ENCODE measurements at places on chromosomes 5 and 9.

DNA sequence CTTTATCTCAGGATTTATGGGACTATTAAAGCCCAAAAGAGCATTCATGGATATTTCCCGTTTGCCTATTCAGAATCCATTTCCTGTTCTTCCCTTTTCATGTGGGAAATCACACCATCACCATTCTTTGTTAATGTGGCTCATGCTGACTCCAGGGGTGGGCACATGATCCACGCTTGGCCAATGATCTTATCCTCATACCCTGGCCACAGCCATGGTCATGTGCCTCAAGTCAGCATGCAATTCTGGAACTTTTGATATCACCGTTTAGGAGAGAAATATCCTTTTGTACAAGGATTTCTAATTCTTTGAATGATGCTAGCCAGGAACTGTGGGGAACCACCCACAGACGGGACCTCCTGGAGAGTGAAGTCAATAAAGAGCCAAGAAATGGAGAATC, 272.2 kb downstream of the PRELID2 start:
- DNase-seq: no peak

- DNase-seq: no peak
Measured at GRCh38 chr5:94254214-94254613, 364.2 kb downstream of the KIAA0825 start.

GRCh38 chr9:107049046-107049802, 186.3 kb downstream of the ZNF462 start:
- DNase-seq: no peak

DNA sequence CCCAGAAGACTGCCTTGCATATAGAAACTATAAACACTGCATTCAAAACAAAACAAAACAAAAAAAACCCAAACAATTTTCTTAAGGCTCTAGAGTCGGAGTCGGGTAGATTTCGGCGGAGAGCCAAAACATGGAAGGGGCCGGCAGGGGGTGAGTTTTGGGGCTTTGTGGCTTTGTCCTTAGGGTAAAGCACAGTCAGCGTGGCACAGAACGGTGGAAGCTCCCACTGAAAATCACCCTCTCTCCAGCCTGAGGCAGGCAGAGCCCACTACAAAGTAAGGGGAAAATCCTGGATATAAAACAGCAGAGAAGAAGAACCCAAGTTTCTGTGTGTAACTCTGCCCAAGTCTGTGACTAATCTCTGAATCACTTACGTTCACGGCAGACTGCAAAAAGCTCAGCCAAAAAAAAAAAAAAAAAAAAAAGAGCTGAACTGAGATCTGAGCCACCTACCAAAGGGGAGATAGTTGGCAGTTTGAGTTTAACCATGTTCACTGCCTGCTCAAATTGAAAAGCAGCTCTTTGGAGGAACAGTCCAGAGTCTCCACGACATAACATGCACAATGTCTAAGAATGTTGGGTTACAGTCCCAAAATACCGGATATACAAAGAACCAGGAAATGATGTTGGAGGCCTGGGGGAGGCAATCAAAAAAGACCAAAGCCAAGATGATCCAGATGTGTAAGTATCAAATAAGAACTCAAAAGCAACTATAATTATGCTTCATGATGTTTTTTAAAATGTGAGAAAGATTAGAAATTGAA, 26.6 kb upstream of the OR2K2 start:
- no peak for DNase-seq

DNA sequence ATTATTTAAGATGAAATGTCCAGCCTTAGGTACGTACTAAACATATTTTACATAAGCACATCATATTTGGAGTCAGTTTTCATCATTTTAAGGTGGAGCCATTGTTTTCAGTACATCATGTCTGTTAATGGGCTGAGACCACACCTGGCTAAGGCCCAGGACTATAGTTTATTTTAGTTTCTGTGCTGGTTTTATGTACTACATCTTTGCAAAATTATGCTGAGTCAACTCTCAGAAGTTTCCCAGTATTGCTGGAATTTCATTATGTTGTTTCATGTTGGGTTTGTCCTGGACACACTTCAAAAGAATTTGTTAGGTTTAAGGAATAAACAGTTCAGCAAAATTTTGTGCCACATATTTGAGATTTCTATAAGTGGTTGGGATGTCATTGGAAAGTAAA, 171.2 kb downstream of the CCDC171 start:
- DNase-seq: no peak

GRCh38 chr5:53601570-53601969, 41.1 kb downstream of the NDUFS4 start:
- no peak for DNase-seq

- DNase-seq: no peak
Measured at GRCh38 chr5:37568018-37568753, 189.1 kb downstream of the WDR70 start.

DNA sequence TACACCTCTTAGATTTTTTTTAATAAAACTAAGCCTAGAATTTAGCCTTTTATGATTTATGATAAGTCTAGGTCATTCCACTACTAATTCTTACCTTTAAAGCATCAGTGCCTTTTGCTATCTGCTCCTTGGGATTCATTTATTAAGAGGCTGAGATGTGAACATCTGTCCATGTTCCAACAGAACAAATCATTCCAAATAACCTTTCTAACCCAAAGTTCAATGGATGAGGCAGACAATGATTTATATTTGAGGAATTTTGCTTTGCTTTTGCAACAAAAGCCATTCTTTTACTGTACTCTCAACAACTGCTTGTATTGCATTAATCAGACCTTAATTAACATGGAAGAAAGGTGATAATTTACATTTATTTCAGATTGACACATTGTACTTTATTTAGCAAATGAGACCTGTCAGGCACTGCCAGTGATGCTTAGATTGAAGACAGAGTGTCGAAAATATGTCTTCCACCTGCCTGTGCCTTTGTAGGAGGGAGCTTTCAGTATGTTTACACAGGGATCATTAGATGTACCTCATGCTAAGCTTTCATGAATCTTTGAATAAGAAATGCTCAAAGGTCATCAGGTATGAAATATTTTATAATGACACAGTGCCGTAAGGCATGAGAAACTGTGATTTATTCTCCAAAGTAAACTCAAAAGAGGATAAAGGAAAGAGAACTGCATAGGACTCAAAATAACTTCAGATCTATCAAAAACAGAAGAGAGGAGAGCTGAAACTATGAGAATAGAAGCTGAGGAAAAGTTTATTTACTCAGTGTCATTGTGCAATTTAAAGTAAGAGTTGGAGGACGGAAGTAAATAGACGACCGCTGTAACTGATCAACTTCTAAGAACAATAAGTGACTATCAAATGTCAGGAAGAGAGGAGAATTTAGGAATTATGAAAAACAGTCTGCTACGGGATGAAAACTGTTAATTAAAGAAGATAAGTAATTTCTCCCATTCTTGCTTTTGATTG, 36.7 kb upstream of the IZUMO3 start:
- no peak for DNase-seq

DNA sequence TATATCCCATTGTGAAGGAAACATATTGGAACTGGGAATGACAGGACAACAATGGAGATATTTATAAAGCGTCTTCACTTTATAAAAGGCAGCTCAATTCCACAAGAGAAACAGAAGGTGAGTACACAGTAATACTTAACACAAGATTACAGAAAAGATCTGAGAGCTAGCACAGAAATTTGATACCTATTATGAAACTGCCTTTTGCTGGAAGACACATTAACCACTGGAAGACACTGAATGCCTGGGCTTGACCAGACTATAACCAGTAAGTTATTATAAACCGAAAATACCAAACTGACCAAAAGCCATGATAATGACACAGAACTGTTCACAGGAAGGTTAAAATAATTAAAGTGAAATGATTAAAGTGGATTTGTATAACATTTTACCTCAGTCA, 195.4 kb downstream of the NR2F1-AS1 start:
- no peak for DNase-seq

GRCh38 chr5:144416196-144416595, 245.5 kb downstream of the KCTD16 start:
- no peak for DNase-seq

- peak; percentile 65 for DNase-seq
Measured at GRCh38 chr5:107294211-107294550, 376.6 kb downstream of the EFNA5 start.

GRCh38 chr9:74985041-74985440, 32.3 kb upstream of the C9orf40 start:
- DNase-seq: no peak

- DNase-seq: no peak
Measured at GRCh38 chr9:136765041-136765440, 723 bp upstream of the LCN15 start.

DNA sequence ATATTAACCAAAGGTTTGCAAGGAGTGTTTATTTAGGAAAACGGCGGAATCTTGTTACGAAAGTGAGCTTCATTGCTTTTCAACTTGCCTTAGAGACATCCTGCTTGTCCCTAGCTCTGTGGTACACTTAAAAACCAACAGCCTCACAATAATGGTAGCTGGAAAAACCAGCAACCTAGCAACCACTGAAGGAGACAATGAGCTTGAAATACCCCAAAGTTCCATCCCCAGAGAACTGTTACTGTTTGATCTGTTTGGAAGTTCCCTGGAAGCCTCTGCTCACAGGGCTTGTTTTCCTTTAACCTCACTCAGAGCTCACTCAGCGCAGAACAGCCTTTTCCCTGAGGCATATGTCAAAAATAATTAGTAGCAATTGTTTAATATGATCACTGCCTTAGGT, 43.2 kb downstream of the SH3TC2 start:
- no peak for DNase-seq

GRCh38 chr5:180599590-180599914, 8.3 kb upstream of the SCGB3A1 start:
- no peak for DNase-seq

DNA sequence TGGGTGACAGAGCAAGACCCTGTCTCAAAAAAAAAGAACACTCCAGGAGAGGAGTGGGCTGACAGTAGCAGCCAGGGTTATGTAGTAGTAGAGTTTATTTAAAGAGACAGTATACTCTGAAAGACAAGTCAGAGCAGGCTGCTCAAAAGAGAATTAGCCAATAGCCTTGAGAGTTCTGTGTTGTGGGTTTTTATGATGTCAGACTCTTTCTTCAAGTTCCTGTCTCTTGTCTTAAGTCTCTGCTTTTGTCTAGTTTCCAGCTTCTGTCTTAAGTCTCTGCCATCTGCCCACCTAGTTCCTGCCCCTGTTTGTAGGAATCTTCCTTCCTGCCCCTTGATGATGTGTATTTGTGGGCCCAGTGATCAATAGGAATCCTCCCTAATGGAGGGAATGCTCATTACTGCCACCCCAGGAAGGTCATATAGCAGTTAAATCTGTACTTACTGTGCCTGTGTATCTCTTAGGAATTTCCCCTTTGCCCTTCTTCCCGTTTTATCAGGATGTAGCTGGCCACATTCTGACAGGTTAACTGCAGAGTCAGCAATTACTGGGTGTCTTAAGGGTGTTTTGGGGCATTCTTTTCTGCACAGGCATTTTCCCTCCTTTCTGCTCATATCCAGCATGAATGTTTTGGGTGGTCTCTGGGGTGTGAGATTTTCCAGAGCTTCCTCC, 580.5 kb upstream of the SGCD start:
- no peak for DNase-seq

GRCh38 chr9:14030375-14031059, 283.4 kb downstream of the NFIB start:
- no peak for DNase-seq

GRCh38 chr9:122347348-122348287, 23.2 kb upstream of the PTGS1 start:
- no peak for DNase-seq

GRCh38 chr9:91303741-91304415, 57.8 kb downstream of the AUH start:
- no peak for DNase-seq

DNA sequence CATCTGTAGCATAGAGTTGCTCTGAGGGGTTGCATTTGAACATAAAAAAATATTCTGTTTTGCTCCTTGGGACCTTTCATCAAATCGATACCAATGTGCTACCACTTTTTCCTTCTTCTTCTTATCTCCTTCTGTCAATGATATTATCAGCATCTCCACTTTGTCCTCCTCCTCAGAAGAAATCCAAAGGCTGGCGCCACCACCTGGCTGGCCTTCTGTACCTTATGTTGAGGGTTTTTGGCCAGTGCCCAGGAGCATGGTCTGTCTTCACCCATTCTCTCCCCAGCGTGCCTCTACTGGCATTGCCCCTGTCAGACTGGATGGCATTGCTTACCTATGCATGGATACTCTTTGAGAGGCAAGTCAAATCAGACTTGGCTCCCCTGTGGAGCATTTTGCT, 167.2 kb downstream of the CFAP90 start:
- no peak for DNase-seq

DNA sequence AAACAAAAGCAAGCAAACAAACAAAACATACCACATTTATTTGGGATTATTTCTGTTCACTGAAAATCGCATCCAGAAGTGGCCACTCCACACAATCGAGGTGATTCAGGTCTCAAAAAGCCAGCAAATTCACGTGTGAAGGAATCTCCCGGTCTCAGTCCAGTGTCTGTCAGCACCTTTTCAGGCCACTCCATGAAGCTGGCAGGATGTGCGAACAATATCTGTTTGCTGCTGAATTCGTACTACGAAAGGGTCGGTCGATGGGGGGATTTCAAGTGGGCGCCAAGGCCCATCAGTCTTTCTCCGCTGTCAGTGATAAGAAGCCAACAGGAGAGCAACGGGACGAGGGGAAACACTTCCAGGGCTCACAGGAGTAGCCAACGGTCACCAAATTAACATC, 505.1 kb downstream of the IRX1 start:
- DNase-seq: no peak

DNA sequence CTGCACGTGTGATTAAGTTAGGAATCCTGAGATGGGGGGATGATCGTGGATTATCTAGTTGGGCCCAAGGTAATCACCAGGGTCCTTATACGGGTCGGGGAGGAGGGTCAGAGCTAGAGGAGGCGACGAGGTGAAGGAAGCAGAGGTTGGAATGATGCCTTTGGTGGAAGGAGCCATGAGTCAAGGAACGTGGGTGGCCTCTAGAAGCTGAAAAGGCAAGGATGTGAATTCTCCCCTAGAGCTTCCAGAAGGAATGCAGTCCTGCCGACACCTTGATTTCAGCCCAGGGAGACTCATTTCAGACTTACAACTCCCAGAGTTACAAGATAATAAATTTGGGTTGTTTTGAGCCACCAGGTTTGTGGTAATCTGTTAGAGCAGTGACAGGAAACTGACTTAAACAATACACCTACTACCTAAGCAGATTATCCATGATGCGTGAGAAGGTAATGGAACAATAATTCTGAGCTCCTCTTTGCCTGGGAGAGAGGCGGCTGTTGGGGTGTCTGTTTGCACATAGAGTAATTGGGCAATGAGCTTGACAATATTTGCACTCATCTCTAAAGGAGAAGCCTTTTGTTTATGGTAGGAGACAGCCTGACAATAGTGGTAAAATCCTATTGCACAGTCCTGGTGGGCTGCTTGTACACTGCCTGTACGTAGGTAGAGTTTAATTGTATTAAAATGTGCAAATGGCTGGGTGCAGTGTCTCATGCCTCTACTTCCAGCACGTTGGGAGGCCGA, 129.3 kb upstream of the IER5L start:
- no peak for DNase-seq

- DNase-seq: no peak
Measured at GRCh38 chr9:21281275-21281674, 23.8 kb downstream of the IFNA5 start.

- DNase-seq: no peak
Measured at GRCh38 chr5:95382801-95383200, 8.4 kb upstream of the FAM81B start.

GRCh38 chr5:55675119-55675518, 37.0 kb downstream of the SLC38A9 start:
- no peak for DNase-seq

GRCh38 chr9:17900606-17901005, 321.7 kb downstream of the SH3GL2 start:
- DNase-seq: no peak

- DNase-seq: no peak
Measured at GRCh38 chr9:109052416-109052815, 39.1 kb upstream of the CTNNAL1 start.

- DNase-seq: no peak
Measured at GRCh38 chr5:94903726-94904125, 285.3 kb downstream of the SLF1 start.

Data from OCI-LY7 (cell line).